Activated CD8-positive, alpha-beta memory T cell treated with anti-CD3 and anti-CD28 coated beads, Interleukin-2, amount 50 U/mL, for 4 hours (primary cell): ENCODE measurements at places on chromosomes 6 and 20.
A peak's percentile ranks its signal among the peaks of the same experiment; 100 is the strongest.

- no peak for DNase-seq
Measured at GRCh38 chr6:137875058-137875520, 8.0 kb downstream of the TNFAIP3 start.

DNA sequence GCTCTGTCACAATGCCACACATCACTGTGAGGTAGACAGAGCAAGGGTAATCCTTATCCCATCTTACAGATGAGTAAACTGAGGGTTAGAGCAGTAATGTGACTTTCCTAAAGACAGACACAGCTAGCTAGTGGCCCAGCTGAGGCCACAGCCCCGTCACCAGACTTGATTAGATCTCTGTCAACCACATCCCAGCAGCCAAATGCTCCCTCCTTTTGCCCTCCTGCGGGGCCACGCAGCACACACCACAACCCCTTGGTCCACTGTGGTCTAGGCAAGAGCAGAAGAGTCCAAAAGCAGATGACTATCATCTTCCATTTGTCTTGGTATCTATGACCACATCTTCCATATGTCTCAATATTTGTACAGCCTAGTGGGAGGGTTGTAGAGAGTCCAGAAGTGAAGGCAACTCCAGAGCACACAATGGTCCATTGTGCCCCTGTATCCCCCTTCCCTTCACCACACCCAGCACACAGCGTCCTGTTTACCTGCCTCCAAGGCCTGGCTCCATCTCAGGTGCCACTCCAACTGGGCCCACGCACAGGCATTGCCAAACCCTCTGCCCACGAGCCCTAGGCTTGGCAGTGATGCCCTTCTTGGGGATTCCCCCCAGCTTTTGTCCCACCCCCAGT is 47.1 kb upstream of the FOXP4 start:
- DNase-seq: no peak

DNA sequence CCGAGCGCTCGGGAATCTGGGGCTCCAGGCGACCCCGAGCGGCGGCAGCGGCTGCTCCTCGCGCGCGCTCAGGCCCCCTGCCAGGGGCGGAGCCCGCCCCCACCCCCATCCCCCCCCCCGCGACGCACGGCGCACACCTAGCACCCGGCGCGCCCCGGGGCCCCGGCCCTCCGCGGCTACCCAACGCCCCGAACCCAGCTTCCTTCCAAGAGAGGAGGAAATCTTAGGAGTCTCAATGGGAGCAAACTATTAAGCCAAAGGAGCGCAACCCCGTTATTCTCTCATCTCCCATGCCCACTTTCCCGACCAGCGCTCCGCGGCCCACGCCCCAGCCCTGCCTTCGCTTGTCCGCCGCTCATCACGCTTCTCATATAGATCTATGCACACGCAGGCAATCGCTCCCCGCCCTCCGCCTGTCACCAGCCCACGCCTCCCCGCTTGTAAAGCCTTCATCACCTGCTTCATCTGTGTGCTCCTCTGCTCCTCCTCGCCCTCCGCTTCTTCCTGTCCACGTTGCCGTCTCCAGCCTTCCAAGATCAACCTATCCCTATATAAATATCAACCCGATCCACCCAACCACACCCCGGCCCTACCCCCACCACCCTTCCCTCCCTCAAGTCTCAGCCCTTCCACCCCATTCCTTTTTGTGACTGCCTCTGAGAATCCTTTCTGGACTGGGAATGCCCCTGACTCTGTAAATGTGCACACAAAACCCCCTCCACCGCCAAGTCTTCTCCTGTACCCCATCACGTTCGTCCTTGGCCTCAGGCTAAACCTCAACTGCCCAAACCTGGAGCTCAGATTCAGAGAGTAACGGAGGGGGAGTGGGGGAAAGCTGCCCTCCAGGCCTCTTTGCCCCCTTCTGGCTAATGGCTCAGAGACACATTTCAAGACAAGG is at the start of gene DLK2:
Gene DLK2, minus strand, starts transcription at position 18 of the 898 bp plus-strand sequence. CDS start 723 bp downstream, outside the sequence.
- DNase-seq: peak; percentile 64

- no peak for DNase-seq
Measured at GRCh38 chr20:55283889-55284288, 721.4 kb downstream of the CBLN4 start.

- peak; percentile 63 for DNase-seq
Measured at GRCh38 chr6:154156135-154156896, 117.3 kb downstream of the OPRM1 start.

DNA sequence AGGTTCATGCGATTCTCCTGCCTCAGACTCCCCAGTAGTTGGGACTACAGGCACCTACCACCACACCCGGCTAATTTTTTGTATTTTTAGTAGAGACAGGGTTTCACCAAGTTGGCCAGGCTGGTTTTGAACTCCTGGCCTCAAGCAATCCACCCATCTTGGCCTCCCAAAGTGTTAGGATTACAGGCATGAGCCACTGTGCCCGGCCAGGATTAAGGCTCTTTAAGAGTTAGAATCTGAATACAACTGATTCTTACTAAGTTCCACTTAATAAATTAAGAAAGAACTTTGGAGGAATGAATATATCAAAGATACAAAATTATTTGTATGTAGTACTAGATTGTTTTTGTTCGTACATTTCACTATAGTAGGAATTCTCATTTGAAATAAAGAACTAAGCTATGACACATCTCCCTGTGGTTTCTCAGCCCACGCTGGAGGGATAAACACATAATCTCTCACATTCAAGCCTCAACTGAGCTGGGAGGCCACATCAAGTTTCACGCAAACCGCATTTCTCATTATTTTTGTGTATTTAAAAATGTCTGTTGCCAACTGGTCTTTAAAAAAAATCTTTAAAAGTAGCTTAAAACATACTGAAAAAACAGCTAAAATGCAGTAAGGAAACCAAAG is 34.2 kb downstream of the DTNBP1 start:
- DNase-seq: peak; percentile 59

- no peak for DNase-seq
Measured at GRCh38 chr6:152420696-152421095, 216.5 kb downstream of the SYNE1 start.

DNA sequence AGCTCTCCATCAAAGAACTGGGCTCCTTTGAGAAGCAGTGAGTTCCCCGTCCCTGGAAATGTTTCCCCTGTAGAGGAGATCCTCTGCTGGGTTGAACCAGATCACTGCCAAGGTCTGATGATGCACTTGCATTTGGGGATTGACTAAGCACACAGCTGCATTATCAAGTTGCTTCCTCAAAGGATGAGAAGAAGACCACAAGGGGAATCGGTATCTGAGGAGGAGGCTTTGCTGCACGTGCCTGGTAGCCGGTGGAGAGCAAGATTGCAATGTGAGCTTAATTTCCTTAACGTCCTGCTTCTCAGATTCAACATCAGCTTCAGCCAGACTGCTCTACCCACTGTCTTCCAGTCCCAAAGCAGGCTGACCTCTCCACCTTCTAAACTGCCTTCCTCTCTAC is 128.8 kb upstream of the STMND1 start:
- DNase-seq: no peak

DNA sequence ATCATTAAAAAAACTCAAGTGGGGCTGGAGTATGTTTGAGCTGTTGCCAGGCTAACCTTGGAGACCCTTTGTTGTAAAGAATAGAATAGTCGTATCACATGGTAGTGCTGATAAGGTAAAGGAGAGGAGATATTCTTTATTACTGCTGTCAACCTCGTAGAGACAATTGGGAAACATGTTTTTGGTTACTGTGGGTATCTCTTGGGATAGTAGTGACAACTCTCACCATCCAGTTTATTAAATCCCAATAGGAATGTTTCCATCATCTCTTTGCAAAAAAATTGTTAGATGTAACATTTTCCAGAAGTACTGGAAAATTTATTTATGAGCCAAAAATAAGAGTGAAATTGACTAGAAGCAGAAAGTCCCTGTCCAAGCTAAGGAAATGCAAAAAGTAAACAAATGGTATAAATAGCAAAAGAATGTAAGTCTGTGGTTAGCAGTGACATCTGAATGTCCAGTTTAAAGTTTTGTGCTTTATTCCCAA is 829.3 kb upstream of the CITED2 start:
- no peak for DNase-seq

GRCh38 chr6:26056583-26057350 is 30.5 kb upstream of the HFE start:
- no peak for DNase-seq

DNA sequence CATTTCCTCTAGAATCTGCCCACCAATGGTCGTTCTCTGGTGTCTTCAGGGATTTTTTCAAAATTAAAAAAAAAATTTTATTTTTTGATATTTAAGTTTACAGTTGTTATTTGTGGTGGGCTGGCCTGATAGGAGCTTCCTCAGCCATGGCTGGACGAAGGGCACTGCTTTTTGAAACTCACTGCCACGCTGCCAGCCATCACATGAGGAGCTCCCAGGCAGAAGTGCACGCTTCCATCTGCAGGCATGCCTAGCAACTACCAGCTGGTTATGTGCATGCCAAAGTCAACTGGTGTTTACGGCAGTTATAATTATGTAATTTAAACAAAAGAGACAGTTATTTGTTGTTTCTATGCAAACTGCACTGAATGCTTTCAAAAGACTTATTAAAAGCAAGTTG is 105.1 kb downstream of the IRF4 start:
- DNase-seq: no peak

- DNase-seq: no peak
Measured at GRCh38 chr6:114042267-114043016, 71.5 kb upstream of the HDAC2 start.

GRCh38 chr20:37670351-37670791 is 23.5 kb upstream of the CTNNBL1 start:
- no peak for DNase-seq

DNA sequence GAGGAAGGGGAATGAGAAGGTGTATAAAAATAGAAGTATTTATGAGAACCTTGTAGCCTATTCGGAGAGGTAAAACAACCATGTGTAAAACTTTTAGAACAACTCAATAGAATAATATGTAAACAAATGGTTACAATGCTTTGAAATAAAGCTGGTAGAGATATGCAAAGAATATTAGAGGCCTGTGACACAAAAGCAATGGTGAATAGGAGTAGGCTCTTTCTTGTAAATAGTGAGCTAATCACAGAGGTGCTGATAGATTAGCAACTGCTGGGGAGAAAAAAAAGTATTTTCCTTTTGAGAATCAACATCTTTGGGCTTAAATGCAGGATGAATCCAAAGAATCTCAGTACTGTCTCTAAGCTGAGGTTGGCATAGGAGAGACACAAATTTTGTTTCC is 7.0 kb downstream of the TMEM200A start:
- DNase-seq: no peak

- no peak for DNase-seq
Measured at GRCh38 chr20:25197183-25197869, 1.8 kb downstream of the ENTPD6 start.

DNA sequence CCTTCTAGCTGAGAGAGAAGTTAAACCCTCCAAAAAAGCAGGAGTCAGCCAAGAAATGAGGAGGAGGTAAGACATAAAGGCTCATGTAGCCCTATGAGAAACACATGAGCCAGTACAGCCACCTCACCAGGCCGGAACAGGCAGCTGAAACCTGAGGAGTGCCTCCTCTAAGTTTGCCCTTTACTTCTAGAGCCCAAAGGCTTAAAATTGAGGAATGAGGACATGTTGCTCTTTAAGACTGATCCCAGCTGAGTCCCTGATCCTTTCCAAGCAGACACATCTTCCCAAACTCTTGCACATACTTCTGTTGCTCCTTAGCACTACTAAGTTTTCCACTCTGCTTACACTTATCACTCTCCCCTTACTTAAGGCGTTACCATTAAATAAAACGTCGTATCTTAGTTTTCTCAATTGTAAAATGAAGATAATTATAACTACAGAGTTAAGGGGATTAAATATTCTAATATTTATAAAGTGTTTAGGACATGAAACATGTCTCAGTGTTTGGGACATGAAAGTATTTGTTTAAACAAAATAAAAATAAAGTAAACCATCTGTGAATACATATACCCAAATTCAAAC is 124.0 kb downstream of the OGFRL1 start:
- DNase-seq: no peak

- DNase-seq: no peak
Measured at GRCh38 chr6:141539617-141540016, 593.1 kb upstream of the GJE1 start.

GRCh38 chr6:166461821-166462460 is 79.2 kb upstream of the MPC1 start:
- DNase-seq: no peak

GRCh38 chr6:148746363-148747144 is at the start of gene UST:
UST (plus strand) TSS chr6:148747030; CDS start chr6:148747431, 401 bp downstream.
- peak; percentile 56 for DNase-seq

DNA sequence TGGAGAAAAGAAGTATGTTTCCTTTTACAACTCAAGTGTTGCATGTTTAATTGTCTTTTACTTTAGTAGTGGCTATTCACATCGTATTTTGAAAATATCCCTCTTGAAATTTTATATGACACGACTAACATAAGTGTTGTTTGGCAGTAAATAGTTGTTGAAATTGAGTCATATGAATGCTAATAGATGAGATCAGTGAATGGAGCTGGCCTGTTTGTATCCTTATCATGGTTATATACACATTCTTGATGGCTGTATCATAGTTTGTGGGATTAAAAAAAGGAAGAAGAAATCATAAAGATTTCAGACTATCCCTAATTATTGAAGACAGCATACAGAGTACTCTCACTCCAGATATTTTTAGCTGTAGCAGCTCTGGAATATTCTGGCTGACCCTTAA is 8.2 kb upstream of the RAE1 start:
- DNase-seq: no peak

GRCh38 chr6:116247285-116247684 is 6.6 kb downstream of the TSPYL4 start:
- DNase-seq: no peak

GRCh38 chr20:32559753-32560380 is 25.3 kb downstream of the NOL4L start:
- DNase-seq: no peak

DNA sequence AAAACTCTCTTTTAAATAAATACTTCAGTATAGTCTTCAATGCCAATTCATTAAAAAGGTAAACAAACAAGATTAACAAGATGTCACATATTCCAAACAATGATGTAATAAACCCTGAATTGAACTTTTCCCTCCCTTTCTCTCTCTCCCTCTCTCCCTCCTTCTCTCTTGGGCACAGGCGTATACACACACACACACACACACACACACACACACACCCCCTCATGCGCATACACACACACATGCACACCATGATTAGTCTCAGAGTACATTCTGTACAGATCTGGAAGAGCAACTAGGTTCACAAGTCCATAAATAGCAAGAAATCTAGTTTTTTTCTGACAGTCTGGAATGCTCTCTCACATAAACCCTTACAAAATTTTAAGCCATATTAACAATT is 128.3 kb downstream of the DST start:
- no peak for DNase-seq

GRCh38 chr6:75551367-75551952 is 50.2 kb upstream of the SENP6 start:
- no peak for DNase-seq

- no peak for DNase-seq
Measured at GRCh38 chr6:127590344-127590743, 13.4 kb downstream of the C6orf58 start.

DNA sequence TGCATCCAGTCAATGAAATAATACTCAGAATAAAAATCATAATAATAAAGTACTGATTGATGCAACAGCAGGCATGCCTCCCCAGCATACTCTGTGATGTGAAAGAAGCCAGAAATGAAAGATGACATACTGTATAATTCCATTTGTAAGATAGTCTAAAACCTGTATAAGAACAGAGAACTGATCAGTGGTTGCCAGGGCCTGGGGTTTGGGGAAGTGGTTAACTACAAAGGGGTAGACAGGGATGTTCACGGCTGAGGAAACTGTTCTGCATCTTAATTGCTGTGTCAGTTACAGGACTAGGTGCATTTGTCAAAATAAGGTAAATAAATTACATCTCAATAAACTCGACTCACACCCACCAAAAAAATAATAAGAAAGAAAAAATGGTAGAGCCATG is 81.3 kb upstream of the BMP2 start:
- DNase-seq: no peak

- DNase-seq: no peak
Measured at GRCh38 chr6:112360498-112360897, 13.4 kb downstream of the RFPL4B start.

GRCh38 chr6:108591040-108591816 is 30.5 kb downstream of the FOXO3 start:
- DNase-seq: no peak
